ENCODE measurements at places on chromosomes 12 and 14.

DNA sequence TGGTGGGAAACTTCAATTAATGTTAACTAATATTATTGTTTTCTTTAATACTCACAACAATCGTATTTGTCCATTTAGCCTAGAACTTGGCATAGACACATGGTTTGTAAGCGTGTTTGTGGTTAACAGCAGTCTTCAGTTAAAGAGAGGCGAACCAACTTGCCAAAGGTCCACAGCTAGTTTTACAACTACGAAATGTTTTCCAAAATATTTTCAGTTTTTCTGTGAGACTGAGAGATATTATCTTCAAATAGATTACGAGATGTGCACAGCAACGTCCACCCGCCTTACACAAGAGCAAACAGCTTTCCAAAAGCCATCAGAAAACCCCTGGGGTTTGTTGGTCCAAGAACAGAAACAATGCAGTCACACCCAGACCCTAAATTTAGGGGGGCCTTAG lies 58.6 kb upstream of the RASSF3 start:
- DNase-seq: no peak

GRCh38 chr12:119621878-119622277 lies 28.3 kb downstream of the TMEM233 start:
- DNase-seq: no peak

DNA sequence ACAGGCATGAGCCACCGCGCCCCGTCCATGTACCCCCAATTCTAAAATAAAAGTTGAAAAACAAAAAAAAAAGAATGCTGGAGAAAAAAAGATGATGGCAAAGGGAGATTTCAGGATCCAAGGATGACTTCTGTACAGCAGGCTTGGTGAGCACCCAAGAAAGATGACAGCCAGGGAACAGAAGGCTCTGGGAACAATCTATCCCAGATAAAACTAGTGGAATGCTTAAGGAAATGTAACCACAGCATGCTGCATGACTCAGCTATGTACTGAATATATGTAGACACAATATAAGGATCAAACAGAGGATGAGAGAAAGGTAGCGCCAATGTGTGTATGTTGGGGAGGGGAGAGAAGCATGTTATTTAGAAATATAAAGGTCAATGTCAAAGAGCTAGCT lies 123.7 kb upstream of the TMTC1 start:
- no peak for DNase-seq

DNA sequence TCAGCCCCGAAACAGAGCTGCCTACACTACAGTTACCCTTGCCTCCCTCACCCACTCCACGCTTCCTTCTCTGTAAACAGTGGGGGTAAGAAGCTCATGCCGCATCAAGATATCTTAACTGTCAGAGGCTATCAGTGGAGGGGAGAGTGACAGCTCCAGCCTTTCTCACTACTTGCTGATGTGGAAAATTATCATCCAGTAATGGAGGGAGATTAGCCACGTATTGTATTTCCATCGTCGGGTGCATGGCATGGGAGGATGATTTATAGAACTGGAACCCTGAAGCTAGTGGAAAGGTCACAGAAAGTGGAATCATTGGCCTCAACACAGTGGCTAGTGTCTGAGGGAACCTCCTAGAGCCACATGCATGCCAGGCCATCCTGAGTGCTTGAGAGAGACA lies 270.9 kb upstream of the FKBP4 start:
- DNase-seq: no peak

GRCh38 chr12:131832321-131833231 lies 4.4 kb downstream of the MMP17 start:
- no peak for DNase-seq

DNA sequence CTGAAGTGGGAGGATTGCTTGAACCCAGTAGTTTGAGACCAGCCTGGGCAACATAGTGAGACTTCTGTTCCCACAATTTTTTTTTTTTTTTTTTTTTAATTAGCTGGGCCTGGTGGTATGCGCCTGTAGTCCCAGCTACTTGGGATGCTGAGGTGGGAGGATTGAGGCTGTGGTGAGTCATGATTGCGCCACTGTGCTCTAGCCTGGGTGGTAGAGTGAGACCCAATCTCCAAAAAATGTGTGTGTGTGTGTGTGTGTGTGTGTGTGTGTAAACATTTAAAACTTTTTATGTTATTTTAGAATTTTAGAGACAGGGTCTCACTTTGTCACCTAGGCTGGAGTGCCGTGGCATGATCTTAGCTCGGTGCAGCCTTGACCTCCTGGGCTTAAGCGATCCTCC lies 6.8 kb downstream of the PPP1R36 start:
- no peak for DNase-seq

DNA sequence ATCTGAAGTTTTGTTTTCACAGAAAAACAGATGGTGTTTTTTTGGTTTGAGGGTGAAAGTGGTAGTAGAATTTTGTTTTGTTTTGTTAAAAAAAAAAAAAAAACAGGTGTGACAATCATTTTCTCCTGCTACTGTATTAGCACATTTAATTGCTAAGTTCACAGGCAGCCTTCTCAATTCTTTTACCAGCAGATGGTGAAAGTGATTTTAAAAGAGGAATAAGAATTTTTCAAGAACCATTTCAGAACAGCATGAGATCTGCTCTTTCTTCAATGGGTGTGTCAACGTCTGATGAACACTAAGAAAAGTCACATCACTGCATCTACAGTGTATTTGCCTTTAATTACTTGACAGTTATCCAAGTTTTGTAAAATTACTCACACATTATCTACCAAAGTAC lies 303.7 kb upstream of the USP15 start:
- DNase-seq: no peak

DNA sequence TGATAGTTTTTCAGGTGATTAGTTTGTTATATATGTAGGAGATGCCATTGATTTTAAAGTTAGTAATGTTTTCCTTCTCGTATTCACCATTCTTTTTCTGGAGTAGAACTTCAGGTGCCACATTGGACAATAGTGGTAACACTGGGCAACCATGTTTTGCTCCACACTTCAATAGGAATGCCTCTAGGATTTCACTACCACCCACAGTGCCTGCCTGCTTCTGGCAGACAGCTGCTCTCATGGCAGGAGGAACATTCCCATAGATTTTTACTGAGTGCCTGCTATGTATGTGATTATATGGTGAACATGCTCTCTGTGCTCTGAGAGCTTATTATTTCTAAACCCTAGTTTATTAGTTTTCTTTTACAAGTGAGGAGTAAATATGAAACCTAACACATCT lies 53.7 kb downstream of the GCH1 start:
- DNase-seq: no peak

All from activated effector memory CD4-positive, alpha-beta T cell treated with Interleukin-2 at 50 U/mL for 16 hours (primary cell).